ENCODE measurements at places on chromosomes 11 and 22. TPM values are rescaled to one million over a fixed set of nuclear protein-coding genes. Genes with fewer than 3 reads are reported as not detected.

DNA sequence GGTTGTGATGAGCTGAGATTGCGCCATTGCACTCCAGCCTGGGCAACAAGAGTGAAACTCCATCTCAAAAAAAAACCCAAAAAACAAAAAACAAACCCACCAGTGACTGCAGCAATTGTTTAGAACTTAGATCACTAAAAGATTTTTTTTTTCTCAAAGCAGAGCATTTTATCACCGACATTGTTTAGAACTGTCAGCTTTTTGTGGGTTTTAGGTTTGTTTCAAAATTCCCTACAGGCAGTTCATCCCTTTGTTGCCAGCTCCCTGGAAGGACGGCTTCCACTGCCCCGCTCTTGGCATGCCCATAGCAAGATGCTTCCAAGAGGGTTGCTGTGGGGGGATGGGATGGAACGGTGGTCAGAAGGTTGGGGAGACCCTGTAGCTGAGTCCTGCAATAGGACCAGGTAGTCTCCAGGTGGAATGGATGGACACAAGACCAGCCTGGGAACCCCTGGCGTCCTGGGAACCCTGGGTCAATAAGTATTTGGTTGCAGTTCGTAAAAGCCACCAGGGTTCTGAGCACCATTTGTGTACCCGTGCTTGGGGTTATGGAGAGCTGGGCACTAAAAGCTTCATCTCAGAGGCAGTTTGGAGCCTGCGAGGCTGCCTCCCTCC, 46.7 kb downstream of the TSPAN18 start:
- no peak for DNase-seq
- no peaks in the 10 kb centered on the region for H3K36me3 ChIP-seq
- H3K27ac ChIP-seq = no peak overlapping the region
- H3K4me1 ChIP-seq = peaks cover 15% of the 10 kb centered on the region
- H3K4me3 ChIP-seq = no peak overlapping the region

GRCh38 chr11:29432719-29433325, 584.0 kb downstream of the KCNA4 start:
- H3K27me3 ChIP-seq = no peaks in the 10 kb centered on the region
- no peak overlapping the region for H3K4me3 ChIP-seq
- H3K36me3 ChIP-seq = no peaks in the 10 kb centered on the region
- no peaks in the 10 kb centered on the region for H3K4me1 ChIP-seq
- no peak overlapping the region for H3K27ac ChIP-seq
- no peak for DNase-seq

DNA sequence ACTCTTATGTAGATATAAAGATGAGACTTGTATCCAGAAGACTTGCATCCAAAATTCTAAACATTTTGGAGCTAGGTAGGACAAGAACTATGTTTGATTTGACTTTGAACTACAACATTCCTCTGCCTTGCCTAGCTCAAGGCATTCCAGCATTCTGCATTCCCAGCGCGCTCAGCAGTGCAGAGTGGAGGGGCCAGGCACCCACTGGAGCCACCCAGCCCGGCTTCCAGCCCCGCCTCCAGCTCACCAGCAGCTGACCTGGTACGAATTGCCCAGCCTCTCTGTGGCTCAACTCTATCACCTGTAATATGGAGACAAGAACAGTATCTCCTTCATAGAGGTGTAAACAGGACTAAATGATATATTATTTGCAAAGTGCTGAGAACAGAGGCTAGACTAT, 28.8 kb downstream of the PRDM10 start:
- H3K27me3 ChIP-seq = no peaks in the 10 kb centered on the region
- no peak overlapping the region for H3K4me3 ChIP-seq
- peaks cover 2% of the 10 kb centered on the region for H3K4me1 ChIP-seq
- H3K27ac ChIP-seq = no peak overlapping the region
- H3K36me3 ChIP-seq = no peaks in the 10 kb centered on the region
- peak; percentile 6 for DNase-seq

POU2AF3 gene
- 17.2 TPM for polyA plus RNA-seq

BAD gene
- 39.6 TPM for polyA plus RNA-seq

DNA sequence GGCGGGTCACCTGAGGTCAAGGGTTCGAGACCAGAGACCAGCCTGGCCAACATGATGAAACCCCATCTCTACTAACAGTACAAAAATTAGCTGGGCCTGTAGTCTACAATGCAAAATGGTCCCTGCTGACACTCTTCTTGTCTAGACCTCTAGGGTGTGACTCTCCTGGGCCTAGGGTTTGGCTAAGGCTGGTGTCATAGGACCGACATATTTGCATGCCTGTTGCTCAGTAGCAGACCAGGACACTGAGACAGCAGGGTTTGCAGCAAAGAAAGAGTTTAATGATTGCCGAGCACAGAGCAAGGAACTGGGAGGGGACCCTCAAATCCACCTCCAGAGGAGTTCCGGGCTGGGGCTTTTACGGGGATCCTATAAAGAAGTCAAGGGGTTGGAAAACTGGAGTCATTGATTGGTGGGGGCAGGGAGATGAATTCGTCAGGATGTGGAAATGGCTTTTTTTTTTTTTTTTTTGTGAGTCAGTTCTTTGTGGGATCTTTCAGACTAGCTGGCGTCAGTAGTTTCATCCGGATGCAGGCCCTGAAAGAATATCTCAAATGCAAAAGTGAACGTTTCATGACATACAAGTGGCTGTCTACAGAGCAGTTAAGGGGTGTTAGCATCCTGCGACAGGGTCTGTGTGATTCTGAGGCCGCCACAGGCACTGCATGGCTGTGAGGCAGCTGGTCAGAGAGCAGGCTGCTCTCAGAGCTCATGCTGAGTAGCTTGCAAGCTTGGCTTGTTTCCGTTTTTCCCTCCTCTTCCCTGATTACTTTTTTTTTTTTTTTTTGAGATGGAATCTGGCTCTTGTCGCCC, 27.2 kb upstream of the A4GALT start:
- H3K4me3 ChIP-seq = no peak overlapping the region
- no peak overlapping the region for H3K27ac ChIP-seq
- H3K27me3 ChIP-seq = no peaks in the 10 kb centered on the region
- no peaks in the 10 kb centered on the region for H3K4me1 ChIP-seq
- no peaks in the 10 kb centered on the region for H3K36me3 ChIP-seq
- no peak for DNase-seq

DNA sequence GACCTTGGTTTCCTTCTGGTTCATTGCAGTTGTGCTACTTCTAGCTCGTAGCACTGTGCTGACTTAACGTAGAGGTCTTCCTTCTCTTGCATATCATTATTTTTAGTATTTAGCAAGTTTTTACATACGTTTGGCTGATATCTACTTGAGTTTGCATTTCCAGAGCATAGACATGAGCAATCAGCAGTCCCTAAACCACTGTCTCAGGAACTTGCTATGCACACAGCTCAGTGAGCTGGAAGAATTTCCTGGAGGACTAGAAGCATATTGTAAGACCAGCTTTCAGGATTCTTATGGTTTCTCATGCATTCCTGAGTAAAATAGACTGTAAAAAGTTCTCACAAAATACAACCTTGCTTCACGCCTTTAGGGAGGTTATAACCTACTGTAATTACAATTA, 226.7 kb upstream of the PDGFD start:
- H3K4me1 ChIP-seq = no peaks in the 10 kb centered on the region
- H3K27me3 ChIP-seq = no peaks in the 10 kb centered on the region

All from large intestine (tissue), 12 donors.